ENCODE measurements at places on chromosomes 1 and 21.

- DNase-seq, result no peak
These were observed 14.5 kb upstream of the COG2 start for GRCh38 chr1:230627767-230628166.

- peak; percentile 47 for DNase-seq
These were observed 32.7 kb upstream of the MTR start for GRCh38 chr1:236762410-236762809.

DNA sequence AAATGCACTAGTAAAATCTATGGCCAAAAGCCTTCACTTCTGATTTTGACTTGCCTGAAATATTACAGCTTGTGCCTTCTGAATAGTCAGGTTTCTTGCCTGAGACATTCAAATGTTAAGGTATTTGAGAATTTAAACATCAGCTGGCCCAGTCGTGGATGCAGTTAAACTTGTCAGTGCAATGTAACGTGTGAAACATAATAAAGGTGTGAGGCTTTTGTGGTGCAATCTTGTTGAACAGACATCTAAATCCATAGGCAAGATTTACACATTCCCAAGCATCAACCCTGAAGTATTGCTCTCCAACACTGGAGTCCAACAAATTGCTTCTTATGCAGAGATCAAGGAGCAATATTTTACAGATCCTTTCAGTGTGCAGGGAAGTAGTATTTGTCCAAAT lies 4.4 kb downstream of the CCN1 start:
- no peak for DNase-seq

DNA sequence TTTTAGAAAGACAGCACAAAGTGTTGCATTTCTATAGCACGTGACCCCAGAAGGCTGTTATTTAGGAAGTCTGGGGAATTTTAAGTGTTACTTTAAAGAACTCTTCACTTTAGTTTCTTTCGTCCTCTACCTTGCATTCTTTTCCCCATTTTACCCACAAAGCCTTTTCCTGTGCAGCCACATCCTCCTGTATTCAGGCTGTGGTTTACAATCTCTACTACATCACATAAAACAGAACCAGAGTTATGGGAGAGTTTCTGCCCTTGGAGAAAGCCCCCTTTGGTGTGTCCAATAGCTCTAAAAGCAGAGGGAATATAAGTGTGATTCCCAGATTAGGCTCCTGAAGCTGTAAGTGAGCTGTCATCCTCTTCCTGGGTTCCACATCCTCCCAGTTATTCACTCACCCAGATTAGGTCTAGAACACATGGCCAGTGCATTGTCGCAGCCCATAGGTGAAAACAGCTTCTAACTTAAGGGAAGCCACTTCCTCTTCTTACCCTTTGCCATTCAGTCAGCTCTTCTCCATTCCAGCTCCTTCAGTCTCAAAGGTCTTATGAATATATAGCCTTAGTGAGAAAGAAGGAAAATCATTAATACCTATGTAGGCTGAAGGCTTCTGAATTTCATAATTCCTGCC lies 171.1 kb downstream of the PIGK start:
- DNase-seq, result no peak

DNA sequence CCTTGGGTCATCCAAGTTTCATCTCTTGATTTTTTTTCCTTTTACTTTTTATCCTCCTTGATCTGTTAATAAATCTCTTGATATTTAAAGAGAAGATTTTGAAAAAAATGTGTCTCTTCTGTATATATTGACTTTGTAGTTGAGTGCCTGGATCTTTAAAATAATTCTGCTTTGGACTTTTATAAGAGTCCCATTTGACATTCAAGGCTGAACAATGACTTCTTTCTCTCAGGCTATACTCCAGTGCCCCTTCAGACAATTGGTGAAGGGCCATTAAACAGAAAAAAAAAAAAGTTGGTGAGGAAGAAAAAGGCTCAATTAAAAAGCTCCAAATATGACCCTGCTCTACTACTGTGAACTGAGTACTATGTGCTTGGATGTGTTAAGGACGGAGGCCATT lies 40.9 kb upstream of the CITED4 start:
- no peak for DNase-seq

DNA sequence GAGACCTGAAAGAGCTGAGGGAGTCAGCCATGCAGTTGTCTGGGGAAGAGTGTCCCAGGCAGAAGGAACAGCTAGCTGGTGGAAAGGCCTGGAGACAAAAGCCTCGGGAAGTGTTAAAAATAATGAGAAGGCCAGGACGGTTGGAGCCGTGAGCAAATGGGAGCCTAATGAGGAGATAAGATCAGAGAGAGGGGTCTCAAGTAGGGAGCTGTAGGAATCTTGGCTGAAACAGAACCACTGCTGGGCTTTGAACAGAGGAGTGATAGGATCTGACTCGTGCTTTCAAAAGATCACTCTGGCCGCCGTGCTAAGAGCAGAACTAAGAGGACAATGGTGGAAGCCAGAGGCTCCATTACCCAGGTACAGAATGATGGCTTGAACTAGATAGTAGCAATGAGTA lies 1.9 kb upstream of the FOXJ3 start:
- DNase-seq, result no peak

DNA sequence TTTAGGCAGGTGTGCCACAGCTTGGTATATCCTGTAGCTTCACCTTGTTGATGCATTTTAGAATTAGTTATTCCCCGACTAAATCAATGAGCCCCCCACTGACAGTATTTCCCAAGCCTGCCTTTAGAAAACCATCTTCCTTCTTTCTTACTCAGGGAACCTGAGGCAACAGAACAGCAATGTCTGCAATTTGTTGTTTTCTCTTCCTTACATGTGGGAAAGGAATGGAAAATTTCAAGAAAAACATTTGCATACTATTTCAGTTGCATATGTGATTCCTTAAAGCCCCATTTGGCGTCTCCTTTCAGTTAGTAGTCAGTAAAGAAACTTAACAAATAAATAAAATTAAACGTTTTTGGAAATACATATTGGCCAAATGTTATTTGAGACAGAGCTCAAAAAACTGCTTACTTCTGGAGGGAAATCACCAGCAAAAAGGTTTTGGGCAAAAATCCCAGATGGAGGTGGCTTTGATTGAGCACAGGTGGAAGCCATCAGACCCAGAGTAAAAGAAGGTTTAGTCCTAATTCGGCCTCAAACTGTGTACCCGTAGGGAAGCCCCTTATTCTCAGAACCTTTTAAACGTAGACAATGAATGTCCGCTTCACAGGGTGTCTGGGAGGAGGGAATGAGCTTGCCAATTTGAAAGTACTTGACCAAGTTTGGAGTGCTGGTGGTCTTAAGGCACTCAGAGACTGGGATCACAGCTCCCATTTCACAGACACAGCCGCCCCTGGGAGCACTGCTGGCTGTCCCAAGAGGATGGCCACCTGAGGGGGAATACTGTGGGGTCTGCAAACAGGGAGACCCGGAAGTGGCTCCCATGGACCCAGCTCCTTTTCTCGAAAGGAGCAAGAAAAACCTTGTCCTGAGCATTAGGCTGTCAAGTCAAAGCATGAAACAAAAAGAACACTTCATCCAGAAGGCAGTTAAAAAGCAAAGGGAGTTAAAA lies 9.4 kb downstream of the LHX4 start:
- no peak for DNase-seq

DNA sequence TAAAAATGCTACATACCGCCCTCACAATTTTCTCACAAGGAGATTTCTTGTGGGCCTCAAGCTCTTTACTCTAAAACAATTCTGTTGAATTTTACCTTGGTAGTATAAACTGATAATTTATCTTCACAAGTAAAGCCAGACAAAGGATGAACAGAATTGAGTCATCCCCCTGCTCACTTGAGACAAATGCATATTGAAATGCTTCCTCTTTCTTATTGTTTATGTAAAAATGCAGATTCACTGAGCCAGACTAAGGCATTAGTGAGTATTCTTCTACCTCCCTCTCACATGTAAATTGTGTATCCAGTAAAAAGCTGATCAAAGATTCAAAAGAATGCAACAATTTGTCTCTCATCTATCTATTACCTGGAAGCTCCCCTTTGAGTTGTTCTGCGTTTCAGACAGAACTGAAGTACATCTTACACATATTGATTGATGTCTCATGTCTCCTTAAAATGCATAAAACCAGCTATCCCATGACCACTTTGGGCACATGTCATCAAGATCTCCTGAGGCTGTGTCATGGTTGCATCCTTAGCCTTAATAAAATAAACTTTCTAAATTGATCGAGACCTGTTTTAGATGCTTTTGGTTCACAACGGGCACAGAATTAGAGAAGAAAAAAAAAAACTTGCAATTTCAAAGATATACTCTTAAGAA lies 743.1 kb upstream of the B3GALT2 start:
- DNase-seq, result no peak

- DNase-seq, result no peak
These were observed 61.0 kb upstream of the ADARB1 start for GRCh38 chr21:45013260-45013841.

DNA sequence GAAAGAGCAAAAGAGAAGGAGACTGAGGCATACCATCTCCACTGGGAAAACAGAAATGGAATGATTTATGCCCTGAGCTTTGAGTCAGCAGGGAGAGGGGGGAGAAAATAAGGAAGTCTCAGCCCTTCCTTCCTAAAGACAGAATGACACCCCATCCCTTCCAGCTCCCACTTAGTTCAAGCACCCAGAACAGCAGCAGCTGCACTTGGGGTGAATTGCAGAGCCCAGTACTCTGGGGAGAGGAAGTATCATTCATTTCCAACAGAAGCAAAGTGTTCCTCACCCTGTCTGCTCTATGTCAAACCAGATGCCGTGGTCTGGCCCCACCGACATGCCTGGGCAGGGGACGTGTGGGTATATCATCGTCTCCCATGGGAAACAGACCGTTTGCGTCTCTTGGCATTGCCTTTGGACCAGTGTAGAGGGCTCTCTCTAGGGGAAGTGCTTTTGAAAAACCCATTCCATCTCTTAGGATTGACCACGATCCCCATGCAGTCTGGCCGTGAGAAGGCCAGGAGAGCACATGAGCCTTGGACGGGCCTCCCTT lies 1.1 kb upstream of the KCNJ15 start:
- no peak for DNase-seq

DNA sequence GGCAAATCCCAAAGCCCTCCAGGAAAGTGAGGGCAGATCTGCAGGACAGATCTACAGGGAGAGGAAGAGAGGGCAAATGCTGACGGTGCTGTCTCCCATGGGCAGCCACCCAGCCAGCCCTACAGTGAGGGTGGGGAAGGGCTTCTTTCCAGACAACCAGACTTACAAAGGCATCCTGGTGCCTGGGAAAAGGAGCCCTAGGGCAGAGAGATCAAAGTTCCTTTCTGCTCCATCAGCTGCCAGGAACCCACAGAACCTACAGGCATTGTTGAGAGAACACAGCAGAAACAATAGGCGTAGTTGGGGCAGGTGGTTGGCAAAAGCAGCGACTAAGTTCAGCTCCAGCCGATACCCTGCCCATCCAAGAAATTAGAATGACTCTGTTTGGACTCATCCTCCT lies 332.4 kb downstream of the KCNH1 start:
- no peak for DNase-seq

DNA sequence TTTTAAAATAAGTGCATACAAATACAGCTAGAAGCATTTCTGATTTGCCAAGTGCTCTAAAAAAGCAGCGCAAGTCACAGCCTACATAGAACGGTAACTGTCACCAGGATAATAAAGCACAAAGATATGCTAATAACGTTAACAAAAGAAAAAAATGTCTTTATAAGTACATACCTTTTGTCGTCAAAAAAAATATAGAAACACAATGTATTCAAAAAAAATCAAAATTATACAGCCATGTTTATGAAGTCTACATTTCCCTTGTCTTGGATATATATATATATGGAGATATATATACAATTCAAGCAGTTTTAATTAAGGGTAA lies 3.2 kb downstream of the IRF2BP2 start:
- no peak for DNase-seq

GRCh38 chr21:42446531-42446930 lies 42.8 kb downstream of the UBASH3A start:
- DNase-seq, result no peak

GRCh38 chr1:167659450-167659849 lies 29.4 kb downstream of the RCSD1 start:
- no peak for DNase-seq

DNA sequence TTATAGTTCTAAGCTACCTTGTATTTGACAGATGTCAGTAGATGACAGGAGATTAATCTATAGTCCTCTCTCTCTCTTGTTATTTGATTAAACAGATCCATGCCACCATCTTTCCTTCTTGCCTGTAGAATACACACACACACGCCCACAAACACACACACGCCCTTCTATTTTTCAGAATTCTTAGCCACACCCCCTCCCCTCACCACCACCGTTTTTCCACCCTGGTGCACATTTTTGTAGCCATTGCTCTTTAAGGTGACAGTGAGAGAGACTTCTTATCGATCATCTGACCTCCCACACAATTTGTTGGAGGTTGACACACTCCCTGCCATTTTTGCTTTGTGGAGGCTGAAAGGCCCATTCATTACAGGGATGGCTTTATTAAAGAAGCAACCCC lies 123.2 kb downstream of the NTNG1 start:
- DNase-seq, result no peak

DNA sequence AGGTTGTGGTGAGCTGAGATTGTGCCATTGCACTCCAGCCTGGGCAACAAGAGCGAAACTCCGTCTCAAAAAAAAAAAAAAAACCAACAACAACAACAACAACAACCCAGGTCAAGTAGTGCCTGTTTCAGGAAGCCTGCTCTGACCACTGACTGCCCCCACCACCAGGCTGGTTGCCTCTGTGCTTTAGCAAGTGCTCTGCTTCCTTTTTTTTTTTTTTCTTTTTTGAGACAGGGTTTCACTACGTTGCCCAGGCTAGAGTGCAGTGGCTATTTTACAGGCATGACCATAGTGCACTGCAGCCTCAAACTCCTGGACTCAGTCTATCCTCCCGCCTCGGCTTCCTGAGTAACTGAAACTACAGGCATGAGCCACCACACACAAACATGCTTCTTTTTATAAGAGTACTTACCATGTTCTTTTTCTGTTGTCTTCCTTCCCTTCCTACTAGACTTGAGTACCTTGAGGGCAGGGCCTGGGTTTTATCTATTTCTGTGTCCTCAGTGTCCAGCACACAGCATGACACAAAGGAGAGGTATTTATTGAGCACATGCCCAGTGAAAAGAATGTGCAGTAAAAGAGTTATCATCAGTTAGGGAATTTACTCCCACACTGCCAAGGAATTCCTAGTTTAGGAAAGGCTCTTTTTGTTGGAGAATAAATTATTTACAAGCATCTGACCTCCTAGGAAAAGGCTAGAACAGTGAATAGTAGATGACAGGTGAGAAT lies 9.9 kb upstream of the COA7 start:
- DNase-seq, result peak; percentile 51

DNA sequence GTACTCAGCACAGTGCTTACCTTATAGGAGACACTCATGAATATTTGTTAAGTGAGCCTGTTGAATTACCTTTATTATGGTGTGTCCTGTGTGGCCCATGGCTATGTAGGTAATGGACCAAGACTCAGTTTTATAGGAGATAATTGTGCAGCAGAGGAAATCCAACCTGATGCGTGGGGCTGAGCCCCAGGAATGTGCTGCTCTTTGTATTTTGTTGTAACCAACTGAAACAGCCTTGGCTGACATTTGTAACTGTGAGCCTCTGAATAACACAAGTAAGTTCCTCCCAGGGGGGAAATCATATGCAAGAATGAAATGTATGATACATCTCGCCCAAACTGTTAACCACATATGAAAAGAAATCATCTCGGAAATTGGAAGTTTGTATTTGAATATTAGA lies 364.2 kb upstream of the ZP4 start:
- no peak for DNase-seq

Measured in suppressor macrophage treated with lipopolysaccharide for 4 hours (primary cell).